ENCODE measurements at places on chromosomes 4 and X.

- DNase-seq: no peak
Observed at GRCh38 chrX:32447640-32448039, 763.7 kb downstream of the DMD start.

GRCh38 chrX:91434351-91435168 is at the start of gene PABPC5:
Gene PABPC5, plus strand, starts transcription at chrX:91434839. Its CDS starts 739 bp downstream, at chrX:91435578.
- peak; percentile 13 for DNase-seq

DNA sequence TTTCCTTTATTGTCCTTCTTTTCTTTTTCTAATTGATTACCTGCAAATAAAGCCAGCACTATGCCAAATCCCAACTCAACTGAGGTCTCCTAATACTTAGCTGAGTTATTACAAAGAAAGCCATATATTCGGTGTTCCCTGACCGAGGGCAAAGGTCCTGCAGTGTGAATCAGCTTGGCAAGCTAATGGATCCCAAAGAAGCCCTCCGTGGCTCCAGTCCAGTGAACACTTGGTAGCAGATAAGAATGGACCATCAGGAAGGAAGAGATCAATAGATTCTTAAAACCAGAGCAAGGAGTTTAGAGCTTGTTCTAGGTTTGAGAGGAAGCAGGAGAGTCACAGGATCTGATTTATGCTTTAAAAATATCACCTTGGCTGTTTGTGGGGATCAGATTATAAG is 8.5 kb downstream of the LDB2 start:
- no peak for DNase-seq

DNA sequence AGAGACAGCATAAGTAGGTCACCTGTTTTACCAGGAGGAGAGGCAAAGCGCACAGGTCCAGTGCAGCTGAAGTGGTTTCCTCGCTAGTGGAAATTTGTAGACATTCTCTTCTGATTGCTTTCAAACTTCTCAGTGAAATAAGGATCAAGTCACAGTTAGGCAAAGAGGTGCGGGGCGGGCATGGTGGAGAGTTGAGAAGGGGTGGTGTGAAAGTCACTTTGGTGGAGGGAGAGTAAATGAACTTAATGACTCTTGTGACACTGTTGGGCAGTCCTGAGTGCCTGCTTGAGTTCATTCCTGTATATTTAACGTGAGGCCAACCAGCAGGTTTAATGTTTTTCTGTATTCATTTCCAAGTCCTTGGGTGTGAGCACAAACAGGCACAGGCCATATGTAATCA is 235.6 kb downstream of the TRIML1 start:
- no peak for DNase-seq

DNA sequence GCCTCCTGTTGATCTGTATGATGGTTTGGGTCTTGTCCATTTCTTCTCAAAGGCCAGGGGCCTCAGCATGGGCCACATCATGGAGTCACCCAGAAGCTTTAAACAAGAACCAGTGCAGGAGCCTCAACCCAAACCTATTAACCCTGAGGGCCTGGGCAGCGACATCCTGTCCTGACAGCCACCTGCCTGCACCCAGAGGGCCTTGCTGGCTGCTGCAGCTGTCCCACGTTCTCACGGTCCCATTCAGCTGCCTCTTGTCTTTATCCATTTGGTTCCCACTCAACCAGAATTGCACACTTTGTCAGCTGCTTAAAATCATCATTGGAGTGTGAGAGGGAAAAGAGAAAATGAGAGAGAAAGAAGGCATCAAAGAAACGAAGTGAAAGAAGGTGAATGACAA is 21.6 kb downstream of the C4orf50 start:
- DNase-seq: no peak

GRCh38 chr4:162499478-162499877 is 335.7 kb upstream of the FSTL5 start:
- DNase-seq: no peak

GRCh38 chr4:185775792-185776555 is 36.0 kb downstream of the SORBS2 start:
- DNase-seq: no peak

DNA sequence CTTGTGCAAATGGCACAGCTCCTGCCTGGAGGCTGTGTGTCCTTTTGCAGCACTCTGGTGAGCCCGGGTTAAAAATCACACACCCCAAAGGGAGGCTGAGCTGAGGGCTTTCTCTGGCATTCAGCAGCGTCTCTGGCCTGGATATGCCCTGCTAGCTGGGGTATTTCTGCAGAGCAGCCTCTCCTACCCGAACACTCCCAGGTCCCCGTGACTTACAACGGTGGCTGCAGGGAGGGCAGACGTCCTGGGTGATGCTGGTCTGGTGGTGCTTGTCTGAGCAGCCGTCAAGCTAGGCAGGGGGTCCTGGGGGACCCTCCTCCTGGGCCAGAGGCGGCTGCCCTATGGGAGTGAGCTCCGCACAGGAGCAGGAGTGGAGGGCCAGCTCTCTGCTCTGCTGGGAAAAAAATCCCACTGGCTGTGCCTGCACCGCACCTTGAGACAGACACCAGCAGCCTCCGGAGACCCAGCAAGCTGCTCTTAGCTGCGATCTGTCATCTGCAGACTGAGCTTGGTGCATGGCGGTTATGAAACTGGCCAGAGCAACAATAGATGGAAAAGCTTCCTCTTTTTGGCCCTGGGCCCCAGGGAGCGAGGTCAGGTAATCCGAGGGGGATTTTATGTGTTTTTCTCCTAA is 41.3 kb upstream of the ASMTL start:
- DNase-seq: peak; percentile 37

- DNase-seq: no peak
Observed at GRCh38 chrX:9379697-9380551, 84.9 kb upstream of the TBL1X start.

GRCh38 chr4:158799013-158799770 is 30.4 kb downstream of the FNIP2 start:
- no peak for DNase-seq

DNA sequence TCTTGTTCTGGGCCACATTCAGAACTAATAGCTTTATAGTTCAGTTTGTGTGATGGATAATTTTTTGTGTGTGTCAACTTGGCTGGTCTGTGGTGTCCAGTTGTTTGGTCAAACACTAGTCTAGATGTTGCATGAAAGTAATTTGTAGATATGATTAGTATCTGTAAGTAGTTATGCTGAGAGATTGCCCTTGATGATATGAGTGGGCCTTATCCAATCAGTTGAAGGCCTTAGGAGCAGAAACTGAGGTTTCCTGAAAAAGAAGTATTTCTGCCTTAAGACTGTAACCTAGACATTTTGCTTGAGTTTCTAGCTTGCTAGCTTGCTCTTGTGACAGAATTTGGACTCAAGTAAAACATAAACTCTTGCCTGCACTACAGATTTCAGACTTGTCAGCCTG is 30.4 kb downstream of the STIM2 start:
- no peak for DNase-seq

DNA sequence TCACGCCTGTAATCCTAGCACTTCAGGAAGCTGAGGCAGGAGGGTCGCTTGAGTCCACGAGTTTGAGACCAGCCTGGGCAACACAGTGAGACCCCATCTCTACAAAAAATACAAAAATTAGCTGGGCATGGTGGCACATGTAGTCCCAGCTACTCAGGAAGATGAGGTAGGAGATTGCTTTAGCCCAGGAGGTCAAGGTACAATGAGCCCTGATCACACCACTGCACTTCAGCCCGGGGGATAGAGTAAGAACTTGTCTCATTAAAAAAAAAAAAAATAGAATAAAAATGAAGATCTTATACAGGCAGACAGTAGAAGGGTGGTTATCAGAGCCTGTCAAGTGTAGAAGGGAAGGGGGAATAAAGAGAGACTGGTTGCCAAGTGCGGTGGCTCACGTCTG is 116.9 kb downstream of the PDS5A start:
- no peak for DNase-seq

GRCh38 chrX:39043838-39044550 is 242.7 kb downstream of the MID1IP1 start:
- no peak for DNase-seq

DNA sequence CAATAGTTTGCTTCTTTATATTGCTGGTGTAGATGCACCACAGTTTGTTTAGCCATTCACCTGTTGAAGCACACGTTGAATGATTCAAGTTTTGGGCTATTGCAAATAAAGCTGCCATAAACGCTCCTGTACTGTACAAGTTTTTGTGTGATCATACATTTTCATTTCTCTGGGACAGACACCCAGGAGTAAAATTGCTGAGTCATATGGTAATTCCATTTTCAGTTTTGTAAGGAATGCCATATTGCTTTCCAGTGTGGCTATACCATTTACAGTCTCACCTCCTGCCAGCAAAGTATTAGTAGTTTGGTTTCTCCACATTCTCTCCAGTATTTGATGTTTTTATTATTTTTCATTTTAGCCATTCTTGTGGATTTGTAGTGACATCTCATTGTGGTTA is 32.0 kb upstream of the CAPN6 start:
- no peak for DNase-seq

- no peak for DNase-seq
Observed at GRCh38 chrX:2848871-2849301, 20.2 kb downstream of the GYG2 start.

DNA sequence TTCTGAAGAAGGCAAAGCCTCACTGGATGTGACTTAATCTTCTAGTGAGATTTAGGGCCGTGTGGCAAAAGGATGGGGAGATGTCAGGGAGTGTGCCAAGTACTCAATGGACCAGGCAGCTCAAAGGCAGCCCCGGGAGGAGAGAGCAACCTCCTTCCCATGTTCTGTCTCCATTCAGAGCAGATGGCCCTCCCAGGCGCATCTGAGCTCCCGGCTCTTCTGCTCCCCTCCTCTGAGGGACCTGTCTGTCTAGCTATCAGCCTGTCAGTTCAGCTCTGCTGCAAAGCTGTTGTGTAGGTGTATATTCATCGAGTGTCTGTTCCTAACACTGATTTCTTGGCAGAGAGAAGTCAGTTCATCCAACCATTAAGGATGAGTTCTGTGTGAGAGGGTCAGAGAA is 10.9 kb upstream of the PORCN start:
- DNase-seq: no peak

DNA sequence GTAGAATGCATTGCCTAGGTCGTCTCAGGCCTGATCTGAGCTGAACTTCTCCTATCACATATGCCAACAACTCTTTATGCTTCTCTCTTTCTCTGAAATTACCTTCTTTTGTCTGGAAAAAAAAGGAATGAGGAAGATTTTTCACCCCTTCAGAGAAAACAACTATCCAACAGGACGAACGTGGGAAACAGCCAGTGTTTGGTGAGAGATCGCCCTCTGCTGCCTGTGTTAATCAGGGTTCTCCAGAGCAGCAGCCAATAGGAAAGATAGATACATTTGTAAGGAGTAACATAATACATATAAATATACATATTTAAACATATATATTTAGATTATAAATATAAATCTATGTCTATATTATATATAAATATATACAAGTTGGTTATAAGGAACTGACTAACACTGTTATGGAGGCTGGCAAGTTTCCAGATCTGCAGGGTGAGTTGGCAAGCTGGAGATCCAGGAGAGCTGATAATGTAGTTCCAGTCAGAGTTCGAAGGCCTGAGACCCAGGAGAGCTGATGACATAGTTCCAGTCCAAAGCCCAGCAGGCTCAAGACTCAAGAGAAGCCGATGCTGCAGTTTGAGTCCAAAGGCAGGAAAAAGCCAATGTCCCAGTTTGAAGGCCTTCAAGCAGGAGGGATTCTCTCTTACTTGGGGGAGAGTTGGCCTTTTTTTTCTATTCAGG is 13.3 kb downstream of the CETN2 start:
- DNase-seq: no peak

DNA sequence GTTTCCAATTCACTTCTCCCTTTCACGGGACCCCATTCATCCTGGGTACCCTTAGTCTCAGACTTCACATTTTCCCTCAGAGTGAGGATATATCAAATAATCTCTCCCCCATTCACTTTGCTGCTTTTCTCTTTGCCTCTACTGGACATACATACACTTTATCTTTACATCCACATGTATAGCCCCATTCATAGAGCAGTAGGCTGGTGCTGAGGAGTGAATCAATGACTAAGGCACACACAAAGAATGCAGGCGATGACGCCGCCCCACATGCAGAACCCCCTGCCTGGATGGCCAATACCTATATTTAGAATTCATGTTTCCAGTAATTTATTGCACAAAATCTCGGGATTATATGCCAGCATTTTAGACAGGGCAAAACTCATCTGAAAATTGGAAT is 554.3 kb upstream of the TENM3 start:
- no peak for DNase-seq

DNA sequence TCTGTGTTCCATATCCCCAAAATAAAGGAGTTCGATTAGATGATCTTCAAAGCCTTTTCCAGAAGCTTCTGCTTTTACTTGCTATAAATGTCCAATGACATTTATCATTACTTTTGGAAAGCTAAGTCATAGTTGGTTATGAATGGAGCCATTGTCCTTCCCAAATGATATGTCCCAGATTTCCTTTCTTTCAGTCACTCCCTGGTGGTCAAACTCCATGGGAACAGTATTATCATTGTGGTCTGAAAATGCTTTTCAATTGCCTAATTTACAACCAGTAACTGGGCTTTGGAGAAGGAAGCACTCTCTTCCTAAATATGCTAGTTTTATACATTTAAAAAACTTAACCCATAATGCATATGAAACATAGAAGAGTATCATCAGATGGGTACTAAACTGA is 571.5 kb upstream of the AMOT start:
- DNase-seq: no peak

GRCh38 chr4:54015423-54016030 is 48.9 kb downstream of the CHIC2 start:
- no peak for DNase-seq

DNA sequence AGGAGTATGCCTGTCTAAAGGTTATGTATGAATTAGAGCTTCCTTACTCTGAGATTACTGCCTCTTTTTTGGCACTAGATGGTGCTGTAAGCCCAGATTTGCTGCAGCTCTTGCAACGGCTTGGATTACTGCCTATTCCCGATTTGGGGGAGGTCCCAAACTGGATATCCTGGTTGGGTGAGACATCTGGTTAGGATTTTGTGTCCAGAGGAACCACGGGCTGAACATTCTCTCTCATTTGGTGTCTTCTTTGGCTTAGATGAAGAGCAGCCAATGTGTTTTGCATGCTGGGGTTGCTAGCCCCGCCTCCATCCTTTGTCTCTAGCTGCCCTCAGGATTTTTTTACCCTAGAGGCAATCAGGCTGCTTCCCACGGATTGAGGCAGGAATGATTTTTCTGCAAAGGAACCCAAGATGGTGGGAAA is 31.9 kb downstream of the F8A1 start:
- DNase-seq: peak; percentile 59

GRCh38 chr4:189050643-189051042 is 890.0 kb upstream of the FRG1 start:
- DNase-seq: no peak

DNA sequence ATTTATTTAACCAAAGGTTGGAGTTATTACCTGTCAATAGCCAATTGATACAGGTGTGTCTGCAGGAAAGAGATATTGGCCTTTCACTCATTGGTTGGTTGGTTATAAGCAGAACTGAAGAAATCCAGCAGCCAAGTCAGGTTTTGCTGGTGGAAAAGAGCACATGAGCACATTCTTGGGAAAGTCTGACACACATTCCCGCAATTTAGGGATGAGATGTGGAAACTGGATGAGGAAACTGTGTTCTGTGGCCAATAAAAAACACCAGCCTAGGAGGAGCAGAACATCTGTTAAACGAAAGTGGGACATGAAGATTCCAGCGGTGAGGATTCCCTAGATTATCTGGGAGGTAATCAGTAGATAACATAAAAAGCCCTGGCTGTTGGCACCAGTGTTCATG is 567.4 kb upstream of the CPEB2 start:
- no peak for DNase-seq

- DNase-seq: no peak
Observed at GRCh38 chrX:72269671-72270251, 7.3 kb downstream of the RPS4X start.

- no peak for DNase-seq
Observed at GRCh38 chrX:24790166-24790565, 96.4 kb downstream of the POLA1 start.

All from pancreas (tissue), 10 donors.